Stimulated activated CD4-positive, alpha-beta T cell treated with anti-CD3 and anti-CD28 coated beads, Interleukin-4, amount 100 ng/mL, for 4 hours (primary cell): ENCODE measurements at places on chromosomes 7 and 10.

DNA sequence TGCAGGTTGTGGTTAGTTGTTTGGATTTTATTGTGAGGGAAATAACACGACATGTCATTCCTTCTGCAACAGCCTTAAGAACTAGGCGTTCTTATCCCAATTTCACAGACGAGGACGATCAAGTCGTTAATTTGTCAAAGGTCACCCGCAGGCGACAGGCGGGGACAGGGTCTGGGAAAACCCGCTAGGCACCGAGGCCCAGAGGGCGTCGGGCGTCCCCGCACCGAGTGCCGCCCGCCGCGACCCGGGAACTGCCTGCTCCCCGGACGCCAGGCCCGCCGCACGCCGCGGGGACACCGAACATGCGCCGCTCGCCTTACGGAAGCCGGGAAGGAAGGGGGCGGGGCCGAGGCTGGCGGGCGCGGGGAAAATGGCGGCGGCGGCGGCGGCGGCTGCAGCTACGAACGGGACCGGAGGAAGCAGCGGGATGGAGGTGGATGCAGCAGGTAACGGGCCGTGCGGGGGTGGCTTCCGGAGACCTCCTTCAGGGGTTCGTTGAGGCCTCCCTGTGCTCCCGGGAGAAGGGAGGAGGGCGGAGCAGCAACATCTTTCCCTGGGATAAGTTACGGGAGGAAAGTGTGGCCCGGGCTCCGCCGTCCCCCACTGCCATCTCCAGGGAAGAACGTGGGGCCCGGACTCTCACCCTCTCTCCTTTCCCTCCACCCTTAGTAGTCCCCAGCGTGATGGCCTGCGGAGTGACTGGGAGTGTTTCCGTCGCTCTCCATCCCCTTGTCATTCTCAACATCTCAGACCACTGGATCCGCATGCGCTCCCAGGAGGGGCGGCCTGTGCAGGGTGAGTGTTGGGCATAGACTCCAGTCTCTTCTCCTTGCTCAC, at the start of gene COPS6:
TSS of gene COPS6 (plus strand) at position 349 of the 837 bp plus-strand sequence. CDS start at position 371, 22 bp downstream.
- DNase-seq: peak; percentile 90

- no peak for DNase-seq
These were observed 775.1 kb downstream of the GATA3 start for GRCh38 chr10:8829592-8829991.

GRCh38 chr10:4771554-4772201, 54.3 kb upstream of the AKR1E2 start:
- no peak for DNase-seq

DNA sequence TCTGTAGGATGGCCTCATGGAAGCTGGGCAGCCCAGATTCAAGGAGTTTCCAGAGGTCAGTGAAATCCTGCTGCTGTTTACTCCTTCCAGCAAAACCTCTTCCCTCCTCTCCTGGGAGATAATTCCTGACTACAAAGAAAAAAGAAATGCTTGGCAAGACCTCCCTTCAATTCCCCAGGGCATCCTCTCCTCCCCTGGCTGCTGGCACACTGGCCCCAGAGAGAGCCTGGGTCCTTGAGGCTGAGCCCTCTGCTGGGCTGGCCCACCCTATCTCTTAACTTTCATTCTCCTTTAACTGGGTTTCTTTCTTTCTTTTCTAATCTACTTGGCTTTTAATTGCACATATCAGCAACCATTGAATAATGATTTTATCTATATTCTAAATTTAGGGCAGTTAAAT, 7.7 kb downstream of the DRGX start:
- DNase-seq: no peak

- DNase-seq: no peak
These were observed 298.5 kb downstream of the GLRX3 start for GRCh38 chr10:130434446-130435385.

GRCh38 chr10:128062881-128063563, 63.2 kb downstream of the MKI67 start:
- peak; percentile 57 for DNase-seq

GRCh38 chr7:101973130-101973529, 155.7 kb downstream of the CUX1 start:
- no peak for DNase-seq

DNA sequence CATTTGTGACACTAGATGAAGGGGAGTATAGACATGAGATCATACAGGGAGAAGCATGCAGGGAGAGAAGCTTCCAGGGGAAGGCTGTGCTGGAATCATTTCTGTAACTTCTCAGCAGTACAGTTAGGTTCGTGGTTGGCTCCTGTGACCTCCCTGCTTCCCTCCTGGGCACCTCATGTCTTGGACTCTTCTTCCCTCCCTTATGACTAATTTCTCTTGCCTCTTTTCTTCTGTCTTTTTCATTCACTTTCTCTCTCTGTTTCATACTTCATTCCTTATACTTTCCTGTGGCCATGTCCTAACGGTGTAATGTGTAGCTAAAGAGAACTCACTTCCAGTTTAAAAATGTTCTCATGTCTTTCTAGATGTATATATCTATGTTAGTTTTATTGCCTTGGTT, 19.1 kb upstream of the HKDC1 start:
- DNase-seq: no peak

GRCh38 chr7:151379534-151380198, 30.2 kb downstream of the WDR86 start:
- no peak for DNase-seq

GRCh38 chr10:12237265-12238220, 41.6 kb downstream of the CDC123 start:
- no peak for DNase-seq

DNA sequence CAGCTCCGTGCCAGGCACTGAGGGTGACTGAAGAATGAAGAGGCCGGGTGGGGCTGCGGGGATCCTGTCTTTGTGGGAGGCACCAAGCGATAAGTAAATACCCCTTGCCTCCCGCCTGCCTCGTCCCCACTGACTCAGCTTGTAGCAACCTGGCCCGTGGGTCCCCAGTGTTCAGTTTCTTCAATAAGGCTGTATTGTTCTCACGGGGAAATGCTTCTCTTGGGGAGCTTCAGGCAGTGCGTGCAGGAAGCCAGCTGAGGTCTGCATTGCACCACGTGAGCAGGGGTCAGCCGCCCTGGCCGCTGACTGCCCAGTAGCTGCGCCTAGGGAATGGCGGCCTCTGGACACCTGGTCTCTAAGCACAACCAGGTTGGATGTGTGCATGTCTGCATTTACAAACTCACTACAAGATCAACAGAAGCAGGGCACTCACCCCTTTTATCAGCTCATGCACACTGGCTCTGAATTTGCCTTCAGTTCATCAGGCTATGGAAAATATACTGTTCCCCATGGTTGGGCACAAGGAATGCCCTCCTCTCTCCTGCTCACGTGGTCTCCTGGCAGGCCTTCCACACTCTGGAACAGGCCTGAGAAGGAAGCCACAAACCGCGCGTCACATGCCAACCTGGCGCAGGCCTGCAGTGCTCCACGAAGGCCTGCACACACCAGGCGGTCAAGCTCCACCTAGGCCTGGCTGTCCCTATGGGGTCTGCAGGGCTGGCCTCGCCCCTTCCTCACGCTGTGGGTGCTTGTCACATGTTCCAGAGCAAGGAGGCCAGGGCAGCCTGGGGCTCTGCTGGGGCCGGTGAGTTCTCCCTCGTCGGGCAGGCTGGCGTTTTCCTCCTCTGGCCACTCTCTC, 135.7 kb upstream of the RNF32 start:
- no peak for DNase-seq

- no peak for DNase-seq
These were observed 155.8 kb upstream of the RHOBTB1 start for GRCh38 chr10:61099756-61100155.
